ENCODE measurements at places on chromosomes 12 and 14.

- no peak for DNase-seq
These were observed 345.9 kb upstream of the RGS6 start for GRCh38 chr14:71586131-71586897.

DNA sequence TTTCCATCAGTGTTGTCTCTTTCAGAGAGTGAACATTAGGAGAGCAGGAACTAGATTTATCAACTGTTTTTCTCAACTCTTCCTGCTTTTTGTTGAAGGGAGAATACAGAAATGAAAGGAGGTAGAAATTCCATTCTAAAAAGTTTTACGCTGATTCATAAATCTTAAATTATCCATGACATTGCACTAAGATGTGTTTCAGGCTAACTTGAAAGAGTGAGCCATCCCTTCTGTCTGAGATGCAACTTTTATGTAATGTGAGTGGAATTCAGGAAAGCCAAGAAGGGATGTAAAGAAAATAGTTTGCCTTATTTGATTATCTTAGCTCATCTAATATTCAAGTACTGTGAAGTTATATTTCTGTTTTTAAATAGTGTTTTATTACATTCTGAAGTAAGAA lies 349.5 kb upstream of the RGS6 start:
- DNase-seq: no peak

DNA sequence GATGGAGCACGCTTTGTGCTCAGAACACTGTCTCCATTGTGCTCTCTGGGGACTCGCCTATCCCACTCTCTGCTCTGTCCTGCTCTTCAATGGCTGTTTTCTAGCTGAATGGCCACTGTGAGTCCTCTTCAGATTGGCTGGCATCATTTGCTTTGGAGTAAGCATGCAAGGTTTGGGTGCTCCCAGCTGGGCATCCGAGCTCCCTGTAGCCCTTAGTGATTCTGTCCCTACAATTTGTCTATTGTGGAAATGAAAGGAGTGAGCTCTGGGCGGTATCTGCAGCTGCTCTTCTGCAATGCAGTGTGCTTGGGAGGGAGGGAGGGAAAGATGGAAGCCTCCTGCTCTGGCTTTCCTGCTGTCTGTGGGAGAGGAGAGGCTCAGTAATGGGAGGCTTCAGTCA lies 84.8 kb downstream of the SMOC1 start:
- DNase-seq: no peak

- DNase-seq: no peak
These were observed 29.3 kb upstream of the FZD10 start for GRCh38 chr12:130132831-130133511.

DNA sequence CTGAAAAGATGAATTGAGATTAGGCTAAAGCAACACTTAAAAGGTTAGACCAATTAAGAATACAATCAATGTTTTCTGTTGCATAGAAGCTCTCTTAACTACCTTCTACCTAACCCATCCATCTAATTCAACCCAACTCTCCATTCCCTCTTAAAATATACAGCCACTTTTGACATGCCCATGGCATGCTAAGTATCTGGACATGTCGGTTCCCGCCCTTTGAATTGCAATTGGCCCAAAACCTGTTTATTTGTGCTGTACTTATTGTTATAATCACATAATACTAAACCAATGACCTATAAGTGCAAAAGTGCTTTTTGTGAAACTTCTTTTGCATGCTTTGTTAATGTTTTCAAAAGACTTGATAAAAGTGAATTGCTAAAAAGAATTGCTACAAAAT lies 37.6 kb upstream of the APPL2 start:
- no peak for DNase-seq

GRCh38 chr12:78210894-78211302 lies 380.2 kb downstream of the NAV3 start:
- DNase-seq: no peak

DNA sequence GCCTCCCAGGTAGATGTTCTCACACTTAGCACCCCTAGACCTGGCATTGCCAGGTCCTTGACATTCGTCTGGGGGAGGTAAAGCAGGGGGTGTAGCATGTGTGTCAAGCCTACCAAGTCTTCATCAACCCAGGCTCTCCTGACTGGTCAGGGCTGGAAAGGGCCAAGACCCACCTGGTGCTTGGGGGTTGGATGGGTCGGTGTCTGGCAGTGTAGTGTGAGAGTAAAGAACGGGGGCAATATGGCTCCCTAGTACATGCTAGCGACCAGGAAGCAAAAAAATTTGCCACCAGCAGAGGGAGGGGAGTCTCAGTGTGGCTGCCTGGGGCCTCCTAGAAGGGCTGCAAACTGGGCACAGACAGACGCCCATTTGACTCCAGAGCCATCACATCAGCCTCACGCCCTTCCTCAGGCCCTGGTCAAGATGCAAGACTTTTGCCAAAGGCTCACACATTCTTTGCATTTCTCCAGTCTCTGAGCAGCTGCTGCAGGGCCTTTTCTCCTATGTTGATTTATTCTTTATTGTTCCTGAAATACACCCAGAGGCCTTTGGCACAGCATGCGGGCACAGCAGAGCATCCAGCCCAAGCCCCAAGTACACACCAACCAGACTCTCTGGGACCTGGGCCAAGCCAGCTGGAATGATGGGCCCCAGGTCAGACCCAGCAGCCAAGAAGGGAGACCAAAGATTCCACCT lies 38.3 kb upstream of the PNMA1 start:
- DNase-seq: no peak

DNA sequence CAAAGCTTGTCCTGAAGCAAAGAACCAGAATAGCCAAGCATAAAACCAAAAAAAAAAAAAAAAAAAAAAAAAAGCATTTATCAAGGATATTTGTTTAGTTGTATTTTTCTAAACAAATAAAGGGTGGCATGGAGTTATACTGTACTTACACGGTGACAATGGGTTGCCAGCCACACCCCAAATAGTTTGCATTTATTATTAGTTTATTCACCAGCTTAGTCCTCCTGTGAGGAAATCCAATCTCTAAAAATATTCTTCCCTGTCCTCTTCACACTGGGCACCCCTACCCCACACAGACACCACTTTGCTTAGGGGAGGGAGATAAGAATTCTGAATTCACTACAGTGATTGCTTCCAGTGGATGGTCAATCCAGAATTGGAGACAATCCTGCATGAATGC lies 18.9 kb downstream of the PLEKHG7 start:
- no peak for DNase-seq

- no peak for DNase-seq
These were observed 236.9 kb upstream of the DDHD1 start for GRCh38 chr14:53390008-53390407.

DNA sequence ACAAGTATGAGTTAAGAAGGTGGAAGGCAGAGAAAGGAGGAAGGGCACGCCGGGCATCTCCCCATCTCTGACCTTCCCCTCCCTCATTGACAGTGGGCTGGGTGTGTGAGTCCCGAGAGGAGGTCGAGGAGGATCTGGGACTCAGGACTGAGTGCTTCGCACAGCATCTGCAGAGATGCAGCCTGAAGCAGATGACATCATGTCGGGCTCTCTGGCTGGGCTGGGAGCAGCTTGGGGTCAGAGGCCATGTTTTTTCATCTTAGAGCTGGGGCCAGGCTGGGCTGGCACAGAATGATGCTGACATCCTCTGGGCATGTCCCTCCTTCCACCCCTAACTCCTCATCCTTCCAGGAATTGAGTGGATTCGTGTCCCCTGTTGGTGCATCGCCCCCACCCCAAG lies 43.5 kb downstream of the CMKLR1 start:
- DNase-seq: no peak

GRCh38 chr14:103328941-103329340 lies 5.1 kb upstream of the EIF5 start:
- no peak for DNase-seq

DNA sequence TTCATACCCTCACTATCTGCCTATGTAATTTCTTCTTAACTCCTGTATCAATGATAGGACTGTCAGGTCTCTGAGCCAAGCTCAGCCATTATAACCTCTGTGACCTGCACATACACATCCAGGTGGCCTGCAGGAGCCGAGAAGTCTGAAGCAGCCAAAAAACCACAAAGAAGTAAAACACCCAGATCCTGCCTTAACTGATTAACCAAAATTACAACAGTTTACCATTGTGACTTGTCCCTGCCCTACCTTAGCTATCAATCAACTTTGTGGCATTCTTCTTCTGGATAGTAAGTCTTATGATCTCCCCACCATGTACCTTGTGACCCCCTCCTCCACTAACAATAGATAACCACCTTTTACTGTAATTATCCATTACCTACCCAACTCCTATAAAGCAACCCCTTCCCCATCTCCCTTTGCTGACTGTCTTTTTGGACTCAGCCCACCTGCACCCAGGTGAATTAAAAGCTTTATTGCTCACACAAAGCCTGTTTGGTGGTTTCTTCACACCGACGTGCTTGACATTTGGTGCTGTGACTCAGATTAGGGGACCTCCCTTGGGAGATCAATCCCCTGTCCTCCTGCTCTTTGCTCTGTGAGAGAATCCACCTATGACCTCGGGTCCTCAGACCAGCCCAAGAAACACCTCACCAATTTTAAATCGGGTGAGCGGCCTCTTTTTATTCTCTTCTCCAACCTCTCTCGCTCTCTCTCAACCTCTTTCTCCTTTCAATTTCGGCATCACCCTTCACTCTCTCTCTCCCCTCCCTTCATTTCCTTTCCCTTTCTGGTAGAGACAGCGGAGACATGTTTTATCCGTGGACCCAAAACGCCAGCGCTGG lies 11.5 kb upstream of the LGMN start:
- no peak for DNase-seq

DNA sequence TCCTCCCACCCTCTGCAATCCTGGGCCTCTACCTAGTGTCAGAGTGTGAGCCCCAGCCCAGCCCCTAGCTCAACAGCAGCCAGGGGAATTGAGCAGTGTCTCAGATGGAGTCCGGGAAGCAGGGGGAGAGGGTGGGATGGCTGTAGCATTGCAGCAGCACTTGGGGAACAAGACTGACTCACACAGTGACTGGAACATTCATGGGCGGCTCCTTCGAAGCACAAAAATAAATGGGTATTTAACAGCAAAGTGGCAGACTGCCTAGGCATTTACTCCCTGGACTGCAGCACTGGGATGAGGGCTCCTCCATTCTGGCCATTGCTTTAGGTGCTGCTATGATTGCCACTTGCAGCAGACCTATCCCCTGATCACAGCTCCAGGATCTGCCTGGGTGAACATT lies 46.0 kb upstream of the STK38L start:
- no peak for DNase-seq

DNA sequence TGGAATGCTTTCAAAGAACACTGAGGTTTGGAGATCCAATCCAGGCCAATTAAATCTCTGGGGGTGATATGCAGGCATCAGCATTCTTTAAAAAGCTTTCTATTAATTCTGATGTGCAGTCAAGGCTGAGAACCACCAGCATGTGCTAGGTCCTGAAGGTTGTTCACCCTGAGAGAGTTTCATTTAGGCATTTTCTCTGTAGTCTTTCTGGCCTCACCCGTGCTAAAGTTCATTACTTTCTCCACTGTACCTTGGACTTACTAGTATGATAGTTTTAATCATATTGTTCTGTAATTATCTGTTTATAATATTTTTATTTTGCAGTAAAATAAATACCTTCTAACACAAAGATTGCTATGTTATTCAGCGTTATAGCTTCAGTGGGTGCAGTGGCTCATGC lies 32.9 kb downstream of the SOS2 start:
- no peak for DNase-seq

DNA sequence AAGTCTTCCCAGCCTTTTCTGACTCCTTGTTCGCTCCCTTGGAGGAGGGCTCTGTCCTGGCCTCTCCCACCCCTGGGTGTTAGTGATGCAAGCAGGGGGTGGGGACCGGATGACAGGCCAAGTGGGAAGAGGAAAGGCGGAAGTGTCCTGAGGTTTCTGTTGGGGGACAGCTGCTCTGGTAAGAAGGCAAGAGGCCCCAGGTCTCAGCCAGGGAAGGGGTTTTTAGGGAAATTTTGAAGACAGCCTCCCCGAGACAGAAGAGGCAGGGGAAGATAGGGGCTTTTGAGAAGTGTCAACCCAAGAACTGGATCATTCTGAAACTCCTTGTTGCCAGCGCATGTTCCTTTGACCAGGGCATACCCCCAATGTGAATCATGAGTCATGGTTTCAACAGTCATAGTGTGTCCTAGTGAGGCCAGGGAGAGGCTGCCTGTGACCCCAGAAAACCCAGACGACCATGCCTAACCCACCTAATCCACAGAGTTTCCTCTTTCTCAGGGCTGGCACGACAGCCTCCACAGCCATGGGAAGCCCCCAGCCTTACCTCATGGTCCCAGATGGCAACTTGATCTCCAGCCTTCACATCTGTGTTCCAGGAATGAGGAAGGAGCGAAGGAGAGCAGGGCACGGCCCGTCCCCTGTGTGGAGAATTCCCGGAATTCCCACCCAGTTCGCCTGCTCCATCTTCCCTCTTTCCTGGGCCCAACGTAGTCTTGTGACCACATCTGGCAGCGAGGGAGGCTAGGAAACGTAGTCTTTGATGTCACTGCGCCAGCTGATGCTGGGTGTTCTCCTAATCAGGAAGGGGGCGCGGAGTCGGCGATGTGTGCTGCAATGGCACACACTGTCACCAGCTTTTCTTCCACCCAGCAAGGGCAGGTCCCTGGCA lies 4.9 kb upstream of the GPR132 start:
- DNase-seq: peak; percentile 30

GRCh38 chr12:10119066-10119465 lies 10.9 kb downstream of the CLEC7A start:
- no peak for DNase-seq

GRCh38 chr14:99192830-99193229 lies 79.2 kb downstream of the BCL11B start:
- DNase-seq: no peak
